ENCODE measurements at places on chromosomes 16 and 17. TPM values are rescaled to one million over a fixed set of nuclear protein-coding genes. Genes with fewer than 3 reads are reported as not detected.

Gene KIF2B
- not detected for polyA plus RNA-seq

Gene MYOCD
- 4.0 TPM for polyA plus RNA-seq

Gene MVD
- 24.3 TPM for polyA plus RNA-seq

Gene MC1R
- polyA plus RNA-seq = 3.1 TPM

Data from right renal cortex interstitium (tissue), 3 donors.